Psoas muscle (tissue), 8 donors: ENCODE measurements at places on chromosomes 7 and 10. TPM values are rescaled to one million over a fixed set of nuclear protein-coding genes. Genes with fewer than 3 reads are reported as not detected.

Gene MOGAT3
- not detected for polyA plus RNA-seq

Gene ANKRD61
- 0.13 TPM for polyA plus RNA-seq

Gene SCART1
- 0.14 TPM for polyA plus RNA-seq

Gene ASNS
- polyA plus RNA-seq: 6.8 TPM

Gene OPN1SW
- not detected for polyA plus RNA-seq

Gene CLCN1
- polyA plus RNA-seq: 0.73 TPM

Gene WASL
- polyA plus RNA-seq: 17.6 TPM

Gene AFAP1L2
- 1.7 TPM for polyA plus RNA-seq

Gene PON1
- polyA plus RNA-seq: not detected

Gene CBLL1
- polyA plus RNA-seq: 23.8 TPM

Gene CREB5
- 0.86 TPM for polyA plus RNA-seq

Gene IDE
- polyA plus RNA-seq: 9.2 TPM

Gene AKR1D1
- not detected for polyA plus RNA-seq

Gene HMX2
- not detected for polyA plus RNA-seq

Gene GPR26
- 0.01 TPM for polyA plus RNA-seq

Gene ARPC1B
- 25.9 TPM for polyA plus RNA-seq

Gene ZNF727
- 1.2 TPM for polyA plus RNA-seq

Gene SPOCK2
- polyA plus RNA-seq: 3.3 TPM

Gene IPMK
- 2.6 TPM for polyA plus RNA-seq

Gene DGKB
- polyA plus RNA-seq: 0.04 TPM

Gene FGFR2
- polyA plus RNA-seq: 0.20 TPM

Gene AGBL3
- polyA plus RNA-seq: 0.51 TPM

Gene TUBB8
- not detected for polyA plus RNA-seq

Gene WEE2
- polyA plus RNA-seq: not detected

Gene TMEM196
- polyA plus RNA-seq: not detected

Gene TMEM213
- not detected for polyA plus RNA-seq
